Activated T-cell treated with anti-CD3 and anti-CD28 coated beads, Interleukin-2, amount 50 U/mL, for 72 hours (primary cell): ENCODE measurements at places on chromosomes 16 and 17. TPM values are rescaled to one million over a fixed set of nuclear protein-coding genes. Genes with fewer than 3 reads are reported as not detected.

DNA sequence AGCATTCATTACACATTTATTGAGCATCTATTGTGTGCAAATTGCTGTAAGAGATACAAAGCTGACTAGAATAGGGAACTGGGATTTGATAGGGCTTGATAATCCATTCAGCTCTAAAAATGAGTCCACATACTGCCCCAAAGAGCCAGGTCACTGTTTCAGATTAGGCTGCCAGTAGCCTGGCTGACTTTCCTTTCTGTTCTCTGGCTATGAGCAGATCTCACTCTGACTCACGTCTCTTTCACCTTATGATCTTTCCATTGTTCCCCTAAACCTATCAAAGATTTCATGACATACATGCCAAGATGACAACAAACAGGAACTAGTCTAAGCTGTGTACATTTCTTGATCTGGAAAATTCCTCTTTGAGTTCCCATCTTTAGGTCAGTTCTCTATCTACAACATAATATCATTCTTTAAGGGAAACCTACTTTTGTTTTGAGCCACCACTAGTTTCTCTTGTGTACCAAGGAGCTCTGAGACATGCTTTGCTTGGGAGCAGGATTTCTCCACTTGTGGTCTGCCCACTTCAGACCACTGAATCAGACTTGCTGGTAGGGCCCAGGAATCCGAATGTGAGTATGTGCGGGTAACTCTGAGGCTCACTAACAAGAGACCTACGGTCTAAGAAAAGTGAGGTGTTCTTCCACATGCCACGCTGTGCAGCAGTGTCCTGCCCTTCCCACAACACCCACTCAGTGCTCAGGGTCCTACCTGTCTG, 40.9 kb upstream of the ICAM2 start:
- H3K4me1 ChIP-seq: peaks cover 74% of the 10 kb centered on the region
- no peak overlapping the region for H3K4me3 ChIP-seq
- peak; percentile 48 for DNase-seq
- peaks cover 19% of the 10 kb centered on the region for H3K36me3 ChIP-seq
- H3K27ac ChIP-seq: peak overlapping the region; percentile 83

GRCh38 chr17:38586788-38587187, 19.0 kb downstream of the SRCIN1 start:
- H3K36me3 ChIP-seq: no peaks in the 10 kb centered on the region
- no peak for DNase-seq
- H3K27me3 ChIP-seq: peaks cover 75% of the 10 kb centered on the region
- H3K4me3 ChIP-seq: no peak overlapping the region
- H3K27ac ChIP-seq: no peak overlapping the region
- H3K4me1 ChIP-seq: peaks cover 33% of the 10 kb centered on the region

DNA sequence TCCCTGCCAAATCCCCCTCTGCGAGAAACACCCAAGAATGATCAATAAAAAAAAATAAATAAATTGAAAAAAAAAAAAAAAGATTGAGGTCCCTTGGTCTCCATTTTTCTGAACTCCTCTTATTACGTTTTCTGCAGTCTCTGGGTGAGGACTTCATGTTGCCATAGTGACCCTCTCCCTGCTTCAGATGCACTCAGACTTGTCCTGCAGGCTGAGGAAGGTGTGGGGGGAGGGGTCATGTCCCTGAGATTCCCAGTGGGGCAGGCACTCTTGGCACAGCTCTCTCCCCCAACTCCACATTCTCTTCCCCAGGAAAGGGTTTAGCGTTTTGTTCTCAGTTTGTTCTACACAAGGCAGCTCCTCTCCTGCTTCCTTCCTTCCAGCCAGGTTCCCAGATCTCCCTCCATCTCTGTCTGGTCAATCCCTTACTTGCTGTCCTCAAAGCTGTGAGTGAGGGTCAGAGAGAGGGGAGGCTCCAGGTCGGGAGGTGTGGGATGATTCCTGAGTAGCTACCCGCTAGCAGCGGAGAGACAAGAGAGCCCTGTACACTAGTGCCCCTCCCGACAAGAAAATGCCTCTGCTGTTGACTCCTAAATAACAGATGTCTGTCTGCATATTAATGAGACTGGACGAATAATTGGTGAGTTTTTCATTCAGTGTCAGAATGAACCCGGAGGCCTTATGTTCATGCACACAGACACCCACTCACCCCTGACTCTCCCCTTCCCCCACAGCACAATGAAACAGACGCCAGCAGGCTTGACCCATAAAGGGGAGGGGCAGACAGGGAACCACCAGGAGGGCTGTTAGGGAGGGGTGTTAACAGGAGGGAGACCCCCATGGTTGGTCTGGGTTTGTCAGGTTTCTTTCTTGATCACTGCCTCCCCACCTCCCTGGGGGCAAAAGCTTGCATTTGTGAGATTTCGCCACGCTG, 9.2 kb downstream of the RND2 start:
- DNase-seq: no peak
- no peaks in the 10 kb centered on the region for H3K27me3 ChIP-seq
- no peak overlapping the region for H3K4me3 ChIP-seq
- no peak overlapping the region for H3K27ac ChIP-seq
- no peaks in the 10 kb centered on the region for H3K36me3 ChIP-seq

HS3ST3A1 gene
- total RNA-seq: 0.72 TPM

- H3K4me3 ChIP-seq: no peak overlapping the region
- no peaks in the 10 kb centered on the region for H3K27me3 ChIP-seq
- no peak overlapping the region for H3K27ac ChIP-seq
- H3K4me1 ChIP-seq: no peaks in the 10 kb centered on the region
- no peaks in the 10 kb centered on the region for H3K36me3 ChIP-seq
- DNase-seq: no peak
Measured at GRCh38 chr17:17570140-17570797, 21.2 kb downstream of the PEMT start.

ABR gene
- 70.8 TPM for total RNA-seq

DNA sequence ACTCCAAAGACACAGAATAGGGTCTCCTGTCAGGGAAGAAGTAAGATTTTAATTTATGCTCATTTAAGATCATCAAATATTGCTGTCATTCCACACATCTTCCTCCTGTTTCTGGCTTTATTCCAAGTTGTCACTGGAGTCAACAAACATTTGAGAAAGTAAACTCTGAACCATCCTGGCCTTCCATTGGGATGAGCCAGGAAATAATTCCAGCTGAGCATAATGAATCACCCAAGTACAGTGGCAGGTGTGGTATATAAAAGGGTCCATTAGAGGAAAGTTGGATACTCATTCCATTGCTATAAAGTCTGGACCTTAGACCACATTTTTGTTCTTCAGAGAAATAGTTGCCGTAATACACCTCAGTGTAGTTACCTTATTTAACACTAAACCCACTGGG, 246.1 kb downstream of the SLC39A11 start:
- no peak overlapping the region for H3K4me3 ChIP-seq
- no peak for DNase-seq
- no peaks in the 10 kb centered on the region for H3K36me3 ChIP-seq
- H3K27me3 ChIP-seq: no peaks in the 10 kb centered on the region
- no peak overlapping the region for H3K27ac ChIP-seq

DDX5 gene
- total RNA-seq: 1,188 TPM

DNA sequence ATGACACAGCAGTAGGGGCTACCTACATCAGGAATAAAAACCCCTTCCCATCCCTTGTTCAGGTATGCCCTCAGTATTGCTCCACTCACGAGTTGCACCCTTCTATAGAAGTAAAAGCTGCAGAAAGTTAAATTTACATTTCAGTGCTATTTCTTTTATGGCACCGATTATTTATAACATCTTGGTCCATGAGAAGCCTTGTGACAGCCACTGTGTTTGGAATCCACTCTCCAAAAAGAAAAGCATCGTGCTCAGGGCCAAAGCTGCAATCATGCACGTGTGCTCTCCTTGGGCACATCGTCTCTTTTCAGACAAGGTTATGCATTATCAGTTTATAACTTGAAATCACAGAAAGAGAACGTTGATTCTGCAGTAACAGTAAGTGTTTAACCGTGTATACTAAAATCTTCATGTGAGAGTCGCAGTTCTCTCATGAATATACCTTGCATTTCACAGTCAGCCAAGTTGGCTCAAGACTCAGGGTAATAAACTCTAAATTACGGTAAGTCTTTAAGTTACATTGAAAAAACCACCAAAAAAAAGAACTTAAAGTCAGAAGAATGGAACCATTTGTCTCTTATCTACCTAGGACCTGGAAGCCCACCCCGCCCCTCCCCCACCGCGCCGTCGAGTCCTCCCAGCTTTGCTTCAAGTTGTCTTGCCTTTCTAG, 189.6 kb downstream of the CPPED1 start:
- no peaks in the 10 kb centered on the region for H3K27me3 ChIP-seq
- H3K4me1 ChIP-seq: peaks cover 75% of the 10 kb centered on the region
- H3K27ac ChIP-seq: peak overlapping the region; percentile 12
- peak overlapping the region; percentile 75 for H3K4me3 ChIP-seq
- no peaks in the 10 kb centered on the region for H3K36me3 ChIP-seq

DNA sequence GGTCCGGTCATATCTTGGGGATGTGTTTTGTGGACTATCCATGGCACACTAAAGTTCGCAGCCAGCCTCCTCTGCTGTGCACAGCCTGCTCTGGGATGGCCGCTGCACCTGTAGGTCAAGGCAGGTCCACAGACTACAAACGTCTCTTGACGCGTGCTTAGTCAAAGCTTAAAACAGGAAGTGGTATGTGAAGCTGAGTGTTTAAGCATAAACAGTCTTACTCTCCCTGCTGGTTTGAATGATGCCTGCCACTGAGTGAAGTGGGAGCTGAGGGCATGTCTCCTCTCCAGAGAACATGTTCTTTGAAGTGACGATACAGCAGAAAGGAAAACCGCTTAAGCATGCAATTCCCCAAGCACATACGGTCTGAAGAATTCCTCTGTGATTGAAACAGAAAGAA, 365.6 kb downstream of the SLC39A11 start:
- H3K27ac ChIP-seq: peak overlapping the region; percentile 97
- DNase-seq: peak; percentile 50
- no peaks in the 10 kb centered on the region for H3K36me3 ChIP-seq
- peak overlapping the region; percentile 76 for H3K4me3 ChIP-seq

CRYM gene
- total RNA-seq: not detected

MRM3 gene
- total RNA-seq: 26.7 TPM

P3H4 gene
- total RNA-seq: 3.4 TPM

GRCh38 chr17:19401321-19402010, 9.6 kb upstream of the RNF112 start:
- no peaks in the 10 kb centered on the region for H3K4me1 ChIP-seq
- no peak overlapping the region for H3K4me3 ChIP-seq
- H3K36me3 ChIP-seq: no peaks in the 10 kb centered on the region
- no peak for DNase-seq
- no peak overlapping the region for H3K27ac ChIP-seq

GRCh38 chr17:50722746-50723145, 3.3 kb downstream of the LUC7L3 start:
- peaks cover 4% of the 10 kb centered on the region for H3K36me3 ChIP-seq
- H3K4me3 ChIP-seq: peak overlapping the region; percentile 92
- H3K27me3 ChIP-seq: no peaks in the 10 kb centered on the region

CD79B gene
- total RNA-seq: 31.0 TPM

ASGR1 gene
- 1.5 TPM for total RNA-seq

DNA sequence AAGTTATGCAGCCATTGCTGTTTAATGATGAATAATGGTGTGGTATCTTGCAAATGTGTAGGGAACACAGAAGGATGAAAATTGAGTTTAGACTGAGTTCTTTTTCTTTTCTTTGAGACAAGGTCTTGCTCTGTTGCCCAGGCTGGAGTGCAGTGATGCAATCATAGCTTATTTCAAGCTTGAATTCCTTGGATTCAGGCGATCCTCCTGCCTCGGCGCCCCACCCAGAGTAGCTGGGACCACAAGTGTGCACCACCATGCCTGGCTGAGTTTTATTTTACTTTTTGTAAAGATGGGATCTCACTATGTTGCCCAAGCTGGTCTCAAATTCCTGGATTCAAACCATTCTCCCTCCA, 74.6 kb upstream of the TBC1D3K start:
- H3K4me1 ChIP-seq: peaks cover 29% of the 10 kb centered on the region
- no peaks in the 10 kb centered on the region for H3K36me3 ChIP-seq
- peaks cover 15% of the 10 kb centered on the region for H3K27me3 ChIP-seq

- no peaks in the 10 kb centered on the region for H3K27me3 ChIP-seq
- H3K36me3 ChIP-seq: peaks cover 13% of the 10 kb centered on the region
- H3K4me1 ChIP-seq: peaks cover 99% of the 10 kb centered on the region
Measured at GRCh38 chr17:40600486-40601046, 35.3 kb upstream of the CCR7 start.

- H3K27ac ChIP-seq: no peak overlapping the region
- H3K36me3 ChIP-seq: no peaks in the 10 kb centered on the region
- H3K27me3 ChIP-seq: no peaks in the 10 kb centered on the region
- peaks cover 45% of the 10 kb centered on the region for H3K4me1 ChIP-seq
Measured at GRCh38 chr17:17841601-17842025, 4.8 kb upstream of the SREBF1 start.

DNA sequence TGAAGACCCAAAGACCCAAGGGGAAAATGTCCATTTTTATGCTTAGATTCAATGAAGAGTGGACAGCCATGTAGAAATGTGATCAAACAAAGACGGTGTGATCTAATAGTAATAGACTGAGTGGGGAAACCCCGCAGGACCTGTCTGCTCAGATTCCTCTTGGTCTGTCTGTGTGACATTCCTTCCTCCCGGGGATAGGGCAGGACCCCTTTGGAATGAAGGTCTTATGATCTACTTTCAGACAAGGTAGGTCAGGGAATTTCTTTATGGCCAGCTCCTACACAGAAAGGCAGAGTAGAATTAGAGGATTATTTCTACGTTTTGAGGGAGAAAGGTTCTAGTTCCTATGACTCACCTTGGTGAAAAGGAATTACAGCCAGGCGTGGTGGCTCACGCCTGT, 267.6 kb downstream of the STX8 start:
- no peaks in the 10 kb centered on the region for H3K27me3 ChIP-seq
- no peaks in the 10 kb centered on the region for H3K36me3 ChIP-seq
- H3K4me1 ChIP-seq: no peaks in the 10 kb centered on the region
- no peak overlapping the region for H3K27ac ChIP-seq

NPB gene
- not detected for total RNA-seq

NOTUM gene
- total RNA-seq: 0.76 TPM

CSNK2A2 gene
- 121 TPM for total RNA-seq

- no peaks in the 10 kb centered on the region for H3K36me3 ChIP-seq
- no peak overlapping the region for H3K27ac ChIP-seq
- no peaks in the 10 kb centered on the region for H3K4me1 ChIP-seq
- peaks cover 6% of the 10 kb centered on the region for H3K27me3 ChIP-seq
- no peak overlapping the region for H3K4me3 ChIP-seq
- DNase-seq: no peak
Measured at GRCh38 chr17:12231355-12231682, 210.6 kb downstream of the MAP2K4 start.

- no peak overlapping the region for H3K27ac ChIP-seq
- peaks cover 27% of the 10 kb centered on the region for H3K27me3 ChIP-seq
- H3K4me3 ChIP-seq: no peak overlapping the region
- H3K4me1 ChIP-seq: no peaks in the 10 kb centered on the region
Measured at GRCh38 chr17:6299275-6299674, 135.6 kb downstream of the AIPL1 start.

DNA sequence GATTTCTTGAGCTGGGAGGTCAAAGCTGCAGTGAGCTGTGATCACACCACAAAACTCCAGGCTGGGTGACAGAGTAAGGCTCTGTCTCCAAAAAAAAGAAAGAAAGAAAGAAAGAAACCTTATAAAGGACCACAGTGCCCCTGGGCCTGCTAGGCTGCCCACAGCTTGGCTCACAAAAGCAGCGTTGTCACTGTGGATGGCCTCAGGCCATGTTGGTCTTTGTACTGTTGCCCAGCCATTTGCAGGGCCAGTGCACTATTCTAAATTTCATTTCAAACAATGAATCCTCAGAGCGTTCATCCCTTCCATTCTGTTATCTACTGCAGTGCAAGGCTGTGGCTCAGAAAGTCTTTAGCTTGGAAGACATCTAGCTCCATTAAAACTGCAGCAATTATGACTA, 208.4 kb downstream of the SLC39A11 start:
- no peak overlapping the region for H3K27ac ChIP-seq
- H3K4me3 ChIP-seq: no peak overlapping the region
- no peaks in the 10 kb centered on the region for H3K27me3 ChIP-seq
- peaks cover 7% of the 10 kb centered on the region for H3K4me1 ChIP-seq
- DNase-seq: no peak

PIMREG gene
- total RNA-seq: 6.6 TPM
